Smooth muscle cell of trachea (primary cell): ENCODE measurements at places on chromosomes 3 and 15. TPM values are rescaled to one million over a fixed set of nuclear protein-coding genes. Genes with fewer than 3 reads are reported as not detected.

Gene ABI3BP
- total RNA-seq = 12.9 and 21.2 TPM in 2 replicates

Gene SHISA5
- total RNA-seq = 107 and 177 TPM in 2 replicates

Gene MYZAP
- under 0.01 TPM in 1 of 2 replicates, not detected in the other for total RNA-seq

Gene CDC25A
- total RNA-seq = 1.3 and 2.6 TPM in 2 replicates
